Cortex of kidney (tissue), 1 donor: ENCODE measurements at places on chromosomes 1 and 21.

DNA sequence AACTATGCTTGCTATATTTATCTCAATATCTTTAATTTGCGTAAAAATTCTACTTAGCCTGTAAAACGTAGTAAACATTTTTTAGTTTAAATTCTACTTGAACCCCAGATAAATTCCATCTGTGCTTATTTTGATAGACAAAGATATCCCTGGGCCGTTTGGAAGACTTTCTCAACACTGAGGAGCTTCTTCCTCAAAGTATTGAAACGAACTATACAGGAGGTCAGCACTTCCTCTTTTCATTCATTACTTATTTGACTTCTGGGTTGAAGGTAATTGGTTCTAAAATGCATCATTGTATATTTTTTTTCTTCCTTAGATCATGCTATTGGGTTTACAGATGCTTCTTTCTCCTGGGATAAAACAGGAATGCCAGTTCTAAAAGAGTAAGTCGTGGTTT lies 74.7 kb downstream of the HSPA13 start:
- DNase-seq, result no peak

DNA sequence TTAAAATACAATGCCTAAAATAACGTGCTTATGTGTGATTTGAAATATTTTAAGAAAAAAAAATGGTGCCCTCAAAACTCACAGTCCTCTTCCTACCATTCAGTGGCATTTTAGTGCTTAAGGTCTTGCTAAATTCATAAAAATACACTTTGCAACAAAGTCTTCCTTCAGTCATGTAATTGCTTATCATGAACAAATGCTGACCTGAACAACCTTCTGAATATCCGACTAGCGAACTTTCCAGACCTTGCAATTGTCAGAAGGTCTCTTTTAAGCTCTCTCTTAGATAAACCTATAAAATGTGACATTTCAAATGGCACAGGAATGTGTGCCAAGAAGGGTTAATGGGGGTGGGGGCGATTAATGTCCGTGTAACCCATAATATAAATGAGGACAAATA lies 858 bp downstream of the BRINP3 start:
- DNase-seq, result no peak

DNA sequence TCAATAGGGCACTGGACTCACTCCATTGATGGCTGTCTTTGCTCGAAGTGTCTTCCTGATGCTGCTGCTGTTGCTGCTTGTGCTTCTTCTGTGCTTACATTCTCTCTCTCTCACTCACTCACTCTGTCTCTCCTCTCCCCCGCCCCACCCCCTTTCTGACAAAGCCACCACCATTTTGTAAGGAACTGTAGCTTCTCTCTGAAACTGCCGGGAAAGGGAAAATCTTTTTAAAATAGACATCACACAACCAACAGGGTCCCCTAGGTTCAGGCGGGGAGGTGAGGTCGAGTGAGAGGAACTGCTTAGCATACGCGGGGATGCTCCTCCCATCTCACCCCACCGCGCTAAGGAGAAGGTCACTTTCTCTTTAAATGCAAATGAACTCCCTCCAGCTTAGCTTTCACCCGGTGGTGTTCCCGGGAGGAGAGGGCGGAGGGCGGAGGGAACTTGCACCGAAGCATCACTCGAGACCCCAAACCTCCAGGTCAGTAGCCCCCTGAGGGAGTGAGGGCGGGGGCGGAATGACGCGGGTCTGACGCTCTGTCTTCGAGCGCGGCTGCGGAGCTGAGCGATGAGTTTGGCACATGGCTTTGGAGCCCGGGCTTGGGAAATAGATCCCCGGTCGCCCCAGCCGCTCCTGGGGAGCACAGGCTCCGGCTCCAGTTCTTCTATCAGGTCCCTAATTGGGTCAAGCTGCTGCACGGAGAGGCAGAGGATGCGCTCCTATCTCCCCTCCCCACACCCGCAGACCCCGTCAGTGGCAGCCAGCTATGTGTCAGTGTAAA lies at the start of gene CCDC28B:
CCDC28B (plus strand) TSS at position 370 of the 785 bp plus-strand sequence. CDS start 1,341 bp downstream, outside the sequence.
- DNase-seq, result no peak

GRCh38 chr1:11781297-11781696 lies 19.3 kb downstream of the C1orf167 start:
- no peak for DNase-seq
